ENCODE measurements at places on chromosomes 5 and 9.

GRCh38 chr9:87653941-87654340, 72.0 kb upstream of the CTSL start:
- no peak for DNase-seq

DNA sequence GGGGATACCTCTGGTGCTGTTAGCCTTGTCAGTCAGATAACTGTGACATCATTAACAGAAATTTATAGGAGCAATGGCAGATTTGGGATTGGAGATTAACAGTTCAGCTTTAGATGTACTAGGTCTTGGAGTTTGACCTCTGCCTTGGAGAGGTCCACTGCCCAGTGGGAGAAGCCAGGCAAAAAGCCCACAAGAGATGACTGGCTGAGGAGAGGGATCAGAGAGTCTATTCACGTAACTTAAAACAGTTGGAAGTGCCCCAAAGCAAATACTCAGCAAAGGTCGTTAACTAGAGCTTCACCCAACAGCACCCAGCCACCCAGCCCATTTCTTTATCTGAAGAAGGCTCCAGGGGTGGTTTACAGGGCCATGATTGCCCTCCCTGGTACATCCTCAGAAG, 232.7 kb upstream of the PPP1R2B start:
- no peak for DNase-seq

GRCh38 chr5:65721050-65721719, 724 bp downstream of the SGTB start:
- DNase-seq: no peak

DNA sequence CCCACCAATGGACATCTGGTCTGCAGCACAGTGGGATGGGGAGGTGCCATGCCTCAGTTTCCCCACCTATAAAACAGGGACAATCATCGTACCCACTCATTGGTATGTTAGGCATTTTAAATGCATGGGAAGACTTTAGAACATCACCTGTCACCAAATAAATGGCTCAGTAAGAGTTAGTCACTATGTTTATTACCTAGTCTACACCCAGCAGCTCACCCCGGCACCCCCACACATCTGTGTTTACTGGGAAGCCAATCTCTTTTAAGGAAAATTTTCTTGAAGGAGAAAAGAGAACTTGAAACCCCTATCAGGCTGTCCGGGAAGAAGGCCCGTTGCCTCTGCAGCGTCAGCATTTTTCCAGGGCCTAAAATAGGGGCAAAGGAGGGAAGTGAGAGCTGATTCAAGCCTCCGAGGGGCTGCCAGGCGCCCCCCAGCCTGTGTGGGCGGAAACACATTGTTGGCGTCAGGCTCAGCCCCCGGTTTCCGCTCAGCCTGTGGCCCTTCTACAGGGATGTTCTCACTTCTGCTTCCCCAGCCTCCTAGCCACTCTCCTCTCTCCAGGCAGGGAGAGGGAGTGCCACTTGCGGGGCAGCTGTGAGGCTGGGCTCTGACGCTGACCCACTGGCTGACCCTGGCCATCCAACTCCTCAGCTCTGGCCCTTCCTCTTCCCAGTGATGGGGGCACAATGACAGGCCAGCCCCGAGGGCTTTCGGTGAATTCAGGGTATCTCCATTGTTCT, 4.6 kb downstream of the CSF1R start:
- DNase-seq: no peak

GRCh38 chr5:1122511-1123294, 10.8 kb upstream of the SLC12A7 start:
- DNase-seq: no peak

Data from activated T-cell treated with anti-CD3 and anti-CD28 coated beads for 1 hour (primary cell).